CD4-positive, CD25-positive, alpha-beta regulatory T cell (primary cell): ENCODE measurements at places on chromosomes 1 and 21.
A peak's percentile ranks its signal among the peaks of the same experiment; 100 is the strongest.

- no peak for DNase-seq
These were observed 46.8 kb downstream of the MACO1 start for GRCh38 chr1:25477448-25478034.

DNA sequence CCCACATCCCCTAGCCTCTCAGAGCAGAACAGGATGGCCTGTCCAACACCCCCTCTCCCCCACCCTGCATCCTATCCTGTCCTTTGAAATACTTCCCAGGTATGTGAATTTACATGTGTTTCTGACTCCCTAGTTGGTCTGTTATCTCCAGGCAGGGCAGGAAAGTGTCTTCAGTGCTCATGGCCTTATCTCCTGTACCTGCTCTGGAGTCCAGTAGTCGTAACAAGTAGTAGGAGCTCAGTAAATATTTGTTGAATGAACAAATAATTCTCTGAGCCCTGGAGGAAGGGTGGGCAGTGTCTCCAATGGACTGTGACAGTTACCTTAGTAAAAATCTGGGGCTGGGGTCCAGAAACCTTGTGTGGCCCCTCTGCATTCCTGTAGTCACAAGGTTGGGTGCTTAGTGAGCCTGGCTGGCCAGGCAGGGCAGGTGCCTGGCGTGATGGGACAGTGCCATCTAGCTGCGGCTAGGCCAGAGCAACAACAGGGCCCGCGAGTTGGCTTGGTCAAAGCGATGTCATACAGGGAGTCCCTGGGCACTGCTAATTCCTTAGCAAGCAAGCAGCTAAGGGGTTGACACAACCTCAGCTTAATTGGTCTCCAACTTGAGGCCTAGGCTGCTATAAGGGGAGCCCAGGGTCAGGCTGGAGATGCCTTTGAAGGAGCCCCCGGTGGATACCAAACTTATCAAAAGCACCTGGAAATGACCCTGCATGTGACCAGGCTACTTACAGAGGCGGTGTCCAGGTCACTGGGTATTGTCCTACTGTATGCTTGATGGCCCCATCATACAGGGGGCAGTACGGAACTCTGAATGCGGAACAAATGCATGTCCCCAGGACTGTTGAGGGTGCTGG lies 89.0 kb upstream of the PPM1J start:
- peak; percentile 7 for DNase-seq

GRCh38 chr1:6587261-6588005 lies 7.6 kb downstream of the ZBTB48 start:
- DNase-seq = no peak

DNA sequence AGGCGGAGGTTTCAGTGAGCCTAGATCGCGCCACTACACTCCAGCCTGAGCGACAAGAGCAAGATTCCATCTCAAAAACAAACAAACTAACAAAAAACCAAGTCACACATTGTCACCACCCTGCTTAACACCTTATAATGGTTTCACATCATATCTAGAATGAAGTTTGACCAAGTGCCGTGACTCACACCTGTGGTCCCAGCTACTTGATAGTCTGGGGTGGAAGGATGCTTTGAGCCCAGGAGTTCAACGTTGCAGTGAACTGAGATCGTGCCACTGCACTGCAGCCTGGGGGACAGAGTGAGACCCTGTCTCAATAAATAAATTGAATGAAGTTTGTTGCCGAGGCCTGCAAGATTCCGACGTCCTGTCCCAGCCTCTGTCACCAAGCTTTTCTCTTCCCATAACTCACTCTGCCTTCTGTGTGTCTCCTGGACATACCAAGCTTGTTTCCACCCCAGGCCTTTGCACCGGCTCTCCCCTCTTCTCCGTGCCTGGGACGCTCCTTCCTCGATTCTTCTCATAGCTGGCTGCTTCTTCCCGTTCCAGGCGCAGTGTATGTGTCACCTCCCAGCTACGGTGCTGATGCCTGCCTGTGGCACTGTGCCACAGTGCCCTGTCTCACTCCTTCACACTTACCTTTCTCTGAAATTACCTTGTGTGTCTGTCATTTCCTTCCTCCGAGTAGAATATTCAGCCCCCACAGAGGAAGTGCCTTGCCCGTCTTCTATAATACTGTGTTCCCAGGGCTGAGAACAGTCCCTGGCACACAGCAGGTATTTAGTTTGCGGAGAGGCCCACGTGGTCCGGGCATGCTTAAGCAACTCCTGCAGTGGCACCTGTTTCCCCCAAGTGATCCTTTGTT lies 3.8 kb upstream of the SELENON start:
- DNase-seq = peak; percentile 66

DNA sequence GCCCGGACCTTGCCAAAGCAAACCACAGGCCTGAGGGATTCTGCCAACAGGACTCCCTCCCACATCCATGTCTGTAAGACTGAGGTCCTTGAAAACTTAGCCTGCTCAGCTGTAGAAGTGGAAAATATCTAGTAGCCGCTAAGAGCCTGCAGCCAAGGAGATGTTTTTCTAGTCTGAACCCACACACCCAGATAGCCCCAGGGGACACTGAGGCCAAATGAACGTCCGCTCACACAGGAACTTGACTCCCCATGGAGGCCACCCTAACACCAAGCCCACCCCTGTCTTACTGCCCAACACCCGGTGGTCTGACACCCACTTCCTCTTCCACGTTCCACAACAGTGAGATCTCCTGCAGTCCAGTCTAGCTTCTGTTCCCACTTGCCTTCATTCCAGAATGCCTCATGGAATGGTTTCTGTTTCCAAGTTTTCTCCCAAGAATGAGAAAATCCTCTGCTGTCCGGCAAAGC lies 174.8 kb downstream of the PLPP3 start:
- no peak for DNase-seq
